ENCODE measurements at places on chromosomes 3 and 15.
A peak's percentile ranks its signal among the peaks of the same experiment; 100 is the strongest.

GRCh38 chr15:79872358-79873017, 24.3 kb downstream of the MTHFS start:
- peak; percentile 42 for DNase-seq

DNA sequence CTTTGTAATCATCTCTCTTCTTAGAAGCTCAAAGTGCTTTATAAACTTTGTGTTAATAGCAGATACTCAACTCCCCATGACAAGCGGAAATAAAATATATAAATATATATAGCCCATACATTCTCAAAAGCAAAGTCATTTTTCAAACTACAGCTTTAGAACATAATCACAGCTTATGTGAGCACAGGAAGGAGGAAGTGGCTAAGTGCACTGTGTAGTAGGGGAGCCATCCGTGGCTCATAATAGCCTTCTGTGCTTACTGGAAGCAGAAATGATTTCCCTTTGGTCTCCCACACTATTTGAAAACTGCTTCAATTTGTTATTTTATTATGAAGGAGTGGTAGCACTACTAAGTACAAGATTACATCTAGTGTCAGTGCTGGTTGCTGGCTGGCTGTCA, 151.4 kb upstream of the ARL6 start:
- no peak for DNase-seq

GRCh38 chr3:197025736-197026480, 3.7 kb downstream of the MELTF start:
- no peak for DNase-seq

DNA sequence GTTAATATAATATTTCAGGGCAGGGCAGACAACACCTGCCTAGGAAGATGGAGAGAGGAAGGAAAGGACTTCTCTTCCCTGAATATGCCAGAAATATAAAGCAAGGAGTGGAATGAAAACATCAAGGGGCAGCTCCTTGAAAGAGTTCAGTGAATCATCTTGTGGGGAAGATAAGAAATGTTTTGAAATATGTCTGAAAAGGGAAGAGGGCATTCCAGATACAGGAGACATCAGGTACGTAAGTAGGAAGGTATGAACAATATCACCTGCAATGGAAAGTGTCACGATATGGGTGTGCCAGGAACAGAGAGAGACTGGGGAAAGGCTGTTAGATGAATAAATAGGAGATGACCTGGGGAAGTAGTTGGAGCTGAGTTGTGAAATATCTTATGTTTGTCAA, 75.8 kb upstream of the WDR72 start:
- no peak for DNase-seq
